ENCODE measurements at places on chromosomes 5 and 9. TPM values are rescaled to one million over a fixed set of nuclear protein-coding genes. Genes with fewer than 3 reads are reported as not detected.

The TIMD4 gene
- 2.0 TPM for polyA plus RNA-seq

The CCL27 gene
- 0.67 TPM for polyA plus RNA-seq

The COX7C gene
- 754 TPM for polyA plus RNA-seq

- no peak for DNase-seq
These were observed 35.3 kb upstream of the CPEB4 start for GRCh38 chr5:173852790-173853359.

DNA sequence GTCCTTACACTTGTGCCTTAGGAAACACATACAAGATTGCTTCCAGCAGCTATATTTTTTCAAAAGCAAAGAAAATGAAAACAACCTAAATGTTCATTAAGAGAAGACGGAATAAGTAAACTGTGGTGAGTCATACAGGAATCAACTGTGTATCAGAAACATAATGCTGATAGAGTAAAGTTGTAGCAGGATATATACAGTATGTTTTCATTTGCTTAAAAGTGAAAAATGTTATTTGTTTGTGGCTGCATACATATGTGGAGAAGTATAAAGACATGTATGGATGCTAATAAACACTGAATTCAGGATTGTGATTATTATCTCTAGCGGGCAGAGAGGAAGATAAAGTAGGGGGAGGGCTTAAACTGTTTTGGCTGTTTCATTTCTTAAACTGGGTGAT, 8.3 kb downstream of the DCTN4 start:
- DNase-seq: no peak

DNA sequence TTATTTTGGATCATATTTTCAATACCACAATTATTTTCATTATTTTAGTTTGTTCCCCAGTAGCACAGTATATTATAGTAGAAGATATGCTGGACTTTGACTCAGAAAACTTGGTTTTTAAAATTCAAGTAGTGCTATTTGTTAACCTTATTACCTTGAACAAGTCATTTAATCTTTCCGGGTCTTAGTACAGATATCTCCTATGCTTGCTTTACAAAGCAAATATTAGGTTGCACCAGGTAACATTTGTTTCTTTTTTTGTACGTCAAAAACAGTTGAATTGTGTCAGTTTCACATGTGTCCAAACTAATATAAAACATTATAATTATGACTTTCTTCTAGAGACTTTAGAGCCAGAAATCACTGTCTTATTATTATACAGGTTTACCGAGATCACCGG, 338.1 kb downstream of the ARL15 start:
- no peak for DNase-seq

DNA sequence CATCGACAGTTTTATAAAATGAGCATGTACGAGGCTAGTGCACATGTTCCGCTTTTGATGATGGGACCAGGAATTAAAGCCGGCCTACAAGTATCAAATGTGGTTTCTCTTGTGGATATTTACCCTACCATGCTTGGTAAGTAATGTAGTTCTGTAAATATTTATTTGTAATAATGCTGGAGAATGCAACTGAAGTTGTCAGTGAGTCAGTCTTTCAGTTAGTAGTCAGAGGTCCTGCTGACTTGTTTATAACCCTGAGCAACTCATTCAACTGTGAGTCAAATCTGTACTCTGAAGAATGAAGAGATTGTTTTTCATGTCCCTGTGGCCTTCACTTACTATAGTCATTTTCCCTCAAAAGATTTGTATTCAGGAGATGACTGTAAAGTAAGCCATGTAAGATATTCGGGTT, 28.4 kb upstream of the GPR150 start:
- no peak for DNase-seq

GRCh38 chr5:96235008-96235910, 197.8 kb downstream of the PCSK1 start:
- DNase-seq: no peak

DNA sequence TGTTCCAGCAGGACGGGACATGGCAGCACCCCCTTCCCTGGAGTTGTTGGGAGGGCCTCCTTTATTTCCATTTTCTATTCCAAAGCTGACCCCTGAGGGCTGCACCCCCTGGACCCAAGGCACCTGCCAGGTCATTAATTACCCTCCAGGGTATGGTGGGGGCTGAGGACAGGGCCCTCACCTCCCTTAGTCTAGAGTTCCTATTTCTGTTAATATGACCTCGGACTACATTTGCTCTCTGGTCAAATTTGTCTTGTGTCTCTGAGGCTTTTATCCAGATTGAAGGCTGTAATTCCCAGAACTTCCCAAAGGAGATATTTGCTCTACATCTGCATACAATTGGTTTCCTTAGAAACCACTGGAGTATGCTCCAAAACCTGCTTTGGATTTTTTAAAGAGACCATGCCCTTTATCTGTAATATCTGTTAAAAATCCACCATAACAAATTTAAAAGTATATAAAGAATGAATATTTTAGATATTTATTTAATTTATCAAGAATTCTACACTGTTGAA, 16.8 kb downstream of the PHF2 start:
- DNase-seq: peak; percentile 60

DNA sequence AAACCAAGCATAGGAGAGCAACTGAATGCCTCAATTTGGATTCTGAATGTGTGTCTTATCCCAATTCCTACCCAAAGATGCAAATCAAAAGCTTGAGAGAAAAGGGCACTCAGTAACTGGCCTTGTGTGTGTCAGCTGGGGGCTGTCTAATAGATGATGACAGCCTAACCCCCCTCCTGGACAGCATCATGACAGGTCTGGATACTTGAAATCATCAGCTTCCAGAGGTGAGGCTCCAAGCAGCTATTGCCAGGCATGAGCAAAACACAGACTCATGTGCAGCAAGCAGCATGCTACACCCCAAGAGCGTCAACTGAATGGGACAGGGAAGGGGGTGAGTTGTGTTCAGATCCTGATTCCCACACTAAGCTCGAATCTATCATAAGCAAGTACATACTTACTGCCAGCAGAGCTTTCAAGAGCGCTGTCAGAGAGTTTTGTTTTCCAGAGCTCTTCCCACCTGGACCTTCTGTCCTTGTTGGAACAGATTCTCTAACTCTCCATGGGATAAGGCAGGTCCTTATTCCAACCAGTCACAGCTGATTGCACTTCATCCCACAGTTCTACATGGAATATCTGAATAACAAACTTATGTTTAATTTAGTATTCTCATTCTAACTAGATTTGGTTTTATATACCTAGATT, 467.5 kb downstream of the DTWD2 start:
- no peak for DNase-seq

- DNase-seq: no peak
These were observed 90.5 kb downstream of the PCSK1 start for GRCh38 chr5:96342581-96342980.

- DNase-seq: no peak
These were observed 13.0 kb upstream of the DAB2IP start for GRCh38 chr9:121638399-121638798.

GRCh38 chr9:68751556-68751955, 46.5 kb downstream of the PIP5K1B start:
- no peak for DNase-seq

DNA sequence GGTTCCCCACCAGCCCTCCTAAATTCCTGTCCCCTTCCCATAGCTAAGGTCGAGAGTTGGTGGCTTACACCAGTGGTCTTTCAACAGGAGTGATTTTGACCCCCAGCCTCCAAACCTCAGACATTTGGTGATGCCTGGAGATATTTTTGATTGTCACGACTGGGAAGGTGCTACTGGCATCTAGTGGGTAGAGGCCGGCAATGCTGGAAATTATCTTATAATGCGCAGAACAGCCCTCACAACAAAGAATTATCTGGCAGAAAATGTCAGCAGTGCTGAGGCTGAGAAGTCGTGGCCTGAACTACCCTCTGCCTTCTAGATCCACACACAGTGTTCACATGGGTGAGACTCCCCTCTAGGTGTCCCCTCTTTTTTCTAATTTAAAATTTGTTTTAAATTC, 69.6 kb downstream of the IL31RA start:
- DNase-seq: no peak

GRCh38 chr9:16266648-16267276, 603.7 kb downstream of the BNC2 start:
- DNase-seq: no peak

- no peak for DNase-seq
These were observed 8.8 kb upstream of the PRDM6 start for GRCh38 chr5:123080215-123080614.

DNA sequence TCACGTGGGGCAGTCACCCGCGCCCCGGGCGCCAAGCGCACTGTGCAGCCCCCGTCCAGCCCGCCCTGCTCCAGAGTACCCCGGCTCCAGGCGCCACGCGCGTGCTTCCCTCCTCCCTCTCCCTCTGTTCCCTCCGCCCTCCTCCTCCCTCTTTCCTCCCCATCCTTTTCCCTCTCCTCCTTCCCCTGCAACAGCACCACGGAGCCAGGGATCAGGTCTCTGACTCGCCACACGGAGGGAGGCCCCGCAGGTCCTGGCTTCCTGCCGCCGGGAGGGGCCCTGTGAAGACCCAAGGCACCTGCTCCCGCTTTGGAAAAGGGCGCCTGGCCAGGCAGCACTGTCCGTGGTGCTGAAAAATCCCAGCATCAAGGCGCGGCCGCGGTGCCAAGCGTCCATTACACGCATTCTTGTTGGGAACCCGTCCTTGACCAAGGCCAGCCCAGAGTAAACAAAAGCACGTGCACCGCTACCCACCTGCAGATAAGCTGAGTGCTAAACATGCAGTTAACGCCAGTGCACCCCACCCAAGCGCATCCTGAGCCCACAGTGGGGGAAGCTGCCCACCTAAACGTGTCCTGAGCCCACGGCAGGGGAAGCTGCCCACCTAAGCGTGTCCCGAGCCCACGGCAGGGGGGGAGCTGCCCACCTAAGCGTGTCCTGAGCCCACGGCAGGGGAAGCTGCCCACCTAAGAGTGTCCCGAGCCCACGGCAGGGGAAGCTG, 21.7 kb downstream of the SLC6A18 start:
- DNase-seq: peak; percentile 67

All from hindlimb muscle (tissue), 1 donor.